ENCODE measurements at places on chromosomes 2 and 18. TPM values are rescaled to one million over a fixed set of nuclear protein-coding genes. Genes with fewer than 3 reads are reported as not detected.

- DNase-seq: no peak
- H3K4me1 ChIP-seq: no peaks in the 10 kb centered on the region
- H3K36me3 ChIP-seq: no peaks in the 10 kb centered on the region
- no peak overlapping the region for H3K4me3 ChIP-seq
- H3K27ac ChIP-seq: no peak overlapping the region
Measured at GRCh38 chr2:220473611-220474010, 846.2 kb downstream of the SLC4A3 start.

DNA sequence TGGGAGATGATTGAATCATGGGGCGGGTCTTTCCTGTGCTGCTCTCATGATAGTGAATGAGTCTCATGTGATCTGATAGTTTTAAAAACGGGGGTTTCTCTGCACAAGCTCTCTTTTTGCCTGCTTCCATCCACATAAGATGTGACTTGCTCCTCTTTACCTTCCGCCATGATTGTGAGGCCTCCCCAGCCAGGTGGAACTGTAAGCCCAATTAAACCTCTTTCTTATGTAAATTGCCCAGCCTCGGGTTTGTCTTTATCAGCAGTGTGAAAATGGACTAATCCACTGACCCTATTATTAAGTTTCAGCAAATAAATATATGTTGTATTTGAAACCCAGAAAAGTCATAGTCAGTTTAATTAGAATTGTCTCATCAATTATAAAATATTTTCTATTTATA, 22.0 kb downstream of the IRS1 start:
- H3K27me3 ChIP-seq: no peaks in the 10 kb centered on the region
- H3K27ac ChIP-seq: no peak overlapping the region
- H3K4me1 ChIP-seq: peaks cover 9% of the 10 kb centered on the region
- peaks cover 21% of the 10 kb centered on the region for H3K36me3 ChIP-seq
- H3K4me3 ChIP-seq: no peak overlapping the region
- no peak for DNase-seq

XDH gene
- total RNA-seq: not detected

GRCh38 chr2:222774941-222775340, 85.9 kb upstream of the ACSL3 start:
- H3K27me3 ChIP-seq: peaks cover 4% of the 10 kb centered on the region
- H3K36me3 ChIP-seq: no peaks in the 10 kb centered on the region
- no peaks in the 10 kb centered on the region for H3K4me1 ChIP-seq
- no peak overlapping the region for H3K27ac ChIP-seq

TXNL4A gene
- total RNA-seq: 71.9 TPM

Measured in naive thymus-derived CD8-positive, alpha-beta T cell (primary cell).